Stimulated activated CD8-positive, alpha-beta memory T cell treated with anti-CD3 and anti-CD28 coated beads, Interleukin-12 subunit alpha, Interleukin-12 subunit beta, amount 100 ng/mL, for 4 hours (primary cell): ENCODE measurements at places on chromosomes 1 and 21.

DNA sequence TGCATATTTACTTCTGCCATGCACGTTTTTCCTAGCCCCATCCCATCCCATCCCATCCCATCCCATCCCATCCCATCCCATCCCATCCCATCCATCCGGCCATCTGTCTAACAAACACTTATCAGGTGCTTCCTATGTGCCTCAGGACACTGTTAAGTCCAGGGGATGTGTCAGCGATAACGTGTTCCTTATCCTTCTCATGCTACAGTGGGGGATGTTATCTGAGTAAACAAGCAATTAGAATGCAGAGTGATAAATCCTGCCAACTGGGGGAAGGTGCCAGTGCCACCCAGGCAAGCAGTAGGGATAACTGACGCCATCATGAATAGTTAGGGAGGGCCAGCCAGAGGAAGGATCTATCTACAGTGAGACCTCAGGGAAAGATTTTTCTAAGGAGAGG is 304.2 kb downstream of the CAMTA1 start:
- DNase-seq: no peak

DNA sequence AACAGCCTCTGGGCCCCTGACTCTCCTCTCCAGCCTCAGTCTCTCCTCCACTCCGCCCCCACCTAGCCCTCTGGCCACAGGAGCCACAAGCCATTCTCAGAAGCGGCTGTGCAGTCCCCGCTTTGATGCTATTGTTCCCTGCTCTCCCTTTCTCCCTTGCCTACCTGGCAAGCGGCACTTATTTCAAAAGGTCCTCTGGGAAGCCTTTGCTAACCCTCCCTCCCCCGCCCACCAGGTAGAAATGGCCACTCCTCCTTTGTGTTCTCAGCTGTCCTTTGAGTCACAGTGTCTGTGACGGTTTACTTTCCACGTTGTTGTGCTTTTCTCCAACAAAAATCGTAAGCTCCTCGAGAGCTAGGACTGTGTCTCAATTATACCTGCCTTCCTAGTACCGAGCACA is 338.4 kb upstream of the PROX1 start:
- DNase-seq: no peak

GRCh38 chr1:100422065-100422464 is 69.8 kb downstream of the CDC14A start:
- DNase-seq: no peak

- DNase-seq: no peak
These were observed 1.1 kb upstream of the B3GALT5 start for GRCh38 chr21:39611551-39612190.

GRCh38 chr1:121594096-121594495 is 409.3 kb downstream of the SRGAP2C start:
- DNase-seq: no peak

- no peak for DNase-seq
These were observed 60.4 kb upstream of the ATP1A1 start for GRCh38 chr1:116312681-116313069.

DNA sequence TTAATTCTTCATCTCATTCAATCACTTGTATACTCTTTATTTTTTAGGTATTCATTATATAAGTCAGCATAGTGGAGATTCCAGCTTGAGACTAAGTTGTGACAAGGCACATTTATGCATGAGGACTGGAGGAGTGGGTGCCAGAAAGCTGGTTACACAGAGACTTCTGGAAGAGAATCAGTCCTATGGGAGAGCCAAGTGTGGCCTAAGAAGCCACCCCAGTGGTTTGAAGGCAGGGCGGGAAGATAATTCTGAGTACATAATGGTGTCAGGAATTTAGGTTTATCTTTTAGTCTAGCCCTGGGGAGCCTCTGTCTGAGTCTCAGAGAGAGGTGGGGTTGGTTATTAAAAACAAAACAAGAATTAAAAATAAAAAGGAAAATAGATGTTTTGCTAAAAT is 83.0 kb downstream of the SPAG17 start:
- DNase-seq: no peak

DNA sequence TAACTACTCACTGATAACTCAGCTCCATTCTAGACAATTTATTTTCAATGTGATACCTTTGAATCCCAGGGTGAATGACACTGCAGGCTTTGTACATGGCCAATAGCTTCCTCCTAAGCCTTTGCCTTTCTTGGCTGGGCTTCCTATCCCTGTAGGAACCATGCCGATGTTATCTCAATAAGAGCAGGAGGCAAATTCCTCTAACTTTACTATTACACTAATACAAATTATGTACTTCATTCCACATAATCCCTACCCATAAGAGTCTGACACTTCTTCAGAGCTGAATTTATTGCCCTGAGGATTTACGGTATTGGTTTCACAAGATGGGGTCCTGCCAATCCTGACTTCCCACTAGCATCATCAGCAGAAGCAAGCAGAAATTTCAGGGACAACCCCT is 14.0 kb downstream of the TGFBR3 start:
- no peak for DNase-seq

DNA sequence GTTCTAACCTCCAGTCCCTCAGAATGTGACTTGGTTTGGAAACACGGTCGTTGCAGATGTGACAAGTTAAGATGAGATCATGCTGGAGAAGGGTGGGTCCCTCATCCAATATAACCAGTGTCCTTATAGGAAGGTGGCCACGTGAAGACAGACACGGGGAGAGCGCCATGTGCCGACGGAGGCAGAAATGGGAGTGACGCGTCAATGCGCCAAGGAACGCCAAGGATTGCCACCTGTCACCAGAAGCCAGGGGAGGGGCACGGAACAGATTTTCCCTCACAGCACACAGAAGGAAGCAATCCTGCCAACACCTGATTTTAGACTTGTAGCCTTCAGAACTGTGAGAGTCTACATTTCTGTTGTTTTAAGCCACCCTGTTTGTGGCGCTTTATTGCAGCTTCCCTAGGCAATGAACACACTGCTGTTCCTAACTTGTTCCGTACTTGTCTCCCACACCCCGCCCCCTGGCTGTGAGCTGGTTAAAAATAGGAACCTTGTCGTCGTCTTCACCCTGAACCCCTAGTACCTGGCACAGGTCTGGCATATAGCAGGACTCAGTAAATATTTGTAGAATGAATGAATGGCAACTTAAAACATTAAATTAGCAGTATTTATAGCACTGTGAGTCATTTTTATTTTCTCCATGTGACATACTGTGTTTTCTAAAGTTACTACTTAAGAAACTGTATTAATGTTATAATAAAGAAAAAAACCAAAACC is 14.2 kb downstream of the RIMS3 start:
- no peak for DNase-seq

- DNase-seq: no peak
These were observed 49.6 kb downstream of the LRRC71 start for GRCh38 chr1:156970017-156970416.

- no peak for DNase-seq
These were observed 122.7 kb downstream of the LMO4 start for GRCh38 chr1:87451229-87451920.

DNA sequence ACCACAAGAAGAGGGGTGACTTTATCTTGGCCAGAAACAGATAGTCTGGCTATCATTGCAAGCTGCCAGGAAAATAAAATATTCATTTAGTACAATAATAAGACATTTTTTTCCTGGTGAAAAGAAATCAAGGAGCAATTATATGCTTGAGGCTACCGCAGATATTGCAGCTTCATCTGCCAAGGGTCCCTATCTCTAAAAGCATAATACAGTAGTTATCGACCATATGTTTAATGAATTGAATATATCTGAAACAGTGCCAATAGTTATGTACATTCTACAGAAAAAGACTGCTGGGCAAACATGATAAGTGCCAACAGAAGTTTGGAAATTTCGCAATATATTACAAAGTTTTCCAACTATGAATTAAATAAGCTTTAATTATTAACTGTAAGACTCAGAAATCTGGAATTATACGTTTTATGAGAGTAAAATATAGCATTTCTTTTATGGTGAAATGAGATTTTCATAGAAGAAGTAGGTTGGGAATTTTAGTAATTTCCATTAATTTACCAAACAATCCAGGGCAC is 561.1 kb upstream of the ZP4 start:
- no peak for DNase-seq

DNA sequence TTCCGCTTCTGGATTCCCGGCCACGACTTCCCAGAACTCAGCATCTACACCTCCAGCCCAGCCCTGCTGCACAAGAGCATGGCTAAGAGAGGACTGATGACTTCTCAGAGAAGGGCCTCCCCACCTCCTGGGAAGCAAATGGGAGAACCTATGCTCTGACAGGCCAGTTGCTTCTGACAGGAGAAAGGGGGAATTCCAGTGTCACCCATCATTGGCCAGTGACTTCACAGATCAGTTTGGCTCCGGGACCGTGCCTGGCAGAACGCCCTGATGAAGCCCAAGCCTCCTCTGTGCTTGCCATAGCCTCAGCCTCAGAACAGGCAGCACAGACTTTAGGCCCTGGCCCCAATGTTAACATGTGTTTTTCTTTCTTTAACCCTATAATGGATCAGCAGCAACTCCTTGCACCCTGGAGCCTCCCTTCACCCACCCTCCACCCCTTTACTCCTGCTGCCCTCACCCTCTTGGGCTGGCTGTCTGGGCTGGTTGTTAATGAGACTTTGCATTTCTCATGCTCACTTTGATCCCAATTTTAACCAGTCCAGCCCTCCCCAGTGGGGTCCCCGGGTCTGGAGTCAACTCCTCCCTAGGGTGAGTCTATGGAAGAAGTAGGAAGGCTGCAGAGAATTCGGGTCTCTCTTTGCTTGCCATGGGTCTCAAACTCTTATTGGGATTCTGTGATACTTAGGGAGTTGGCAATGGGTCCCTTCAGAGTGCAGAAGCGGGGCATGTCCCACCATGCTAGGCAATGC is 42.7 kb upstream of the SLC30A1 start:
- DNase-seq: no peak

GRCh38 chr21:29851611-29852010 is 88.2 kb downstream of the GRIK1 start:
- DNase-seq: no peak

- DNase-seq: no peak
These were observed 2.1 kb downstream of the TTC22 start for GRCh38 chr1:54798769-54799641.

DNA sequence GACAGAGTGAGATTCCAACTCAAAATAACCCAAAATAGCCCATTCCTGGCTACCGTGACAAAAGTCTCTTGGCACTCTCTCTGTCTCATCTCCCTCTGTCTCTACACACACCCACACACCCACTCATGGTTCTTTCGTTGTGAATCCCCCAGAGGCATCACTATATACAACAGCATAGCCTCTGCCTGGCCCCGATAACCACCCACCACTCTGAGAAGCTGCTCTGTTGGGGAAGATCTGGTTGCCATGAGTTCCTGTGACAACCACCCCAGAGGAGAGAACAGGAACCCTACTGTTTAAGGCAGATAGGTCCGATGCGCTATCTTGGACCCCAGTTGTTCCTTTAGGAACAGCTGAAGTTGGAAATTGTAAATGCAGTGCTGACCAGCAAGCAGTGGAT is 70.4 kb upstream of the LYST start:
- DNase-seq: no peak

GRCh38 chr1:4851385-4852065 is 197.1 kb downstream of the AJAP1 start:
- no peak for DNase-seq

DNA sequence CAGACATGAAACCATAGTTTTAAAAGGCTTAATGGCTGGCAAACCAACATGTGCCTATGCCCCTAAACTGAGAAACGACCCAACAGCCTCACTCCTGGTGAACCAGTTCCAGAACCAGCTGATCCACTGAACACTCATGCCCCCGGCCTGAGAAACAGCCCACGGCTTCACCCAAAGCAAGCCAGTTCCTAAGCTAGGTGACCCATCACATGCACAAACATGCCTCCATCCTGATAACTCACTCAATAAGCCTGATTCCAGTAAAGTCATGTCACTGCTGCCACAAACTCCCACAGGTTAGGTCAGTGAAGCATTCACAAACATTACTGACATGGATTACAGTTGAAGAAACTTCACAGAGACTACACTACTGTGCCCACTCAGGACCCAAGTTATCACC is 161.6 kb downstream of the USH2A start:
- no peak for DNase-seq

DNA sequence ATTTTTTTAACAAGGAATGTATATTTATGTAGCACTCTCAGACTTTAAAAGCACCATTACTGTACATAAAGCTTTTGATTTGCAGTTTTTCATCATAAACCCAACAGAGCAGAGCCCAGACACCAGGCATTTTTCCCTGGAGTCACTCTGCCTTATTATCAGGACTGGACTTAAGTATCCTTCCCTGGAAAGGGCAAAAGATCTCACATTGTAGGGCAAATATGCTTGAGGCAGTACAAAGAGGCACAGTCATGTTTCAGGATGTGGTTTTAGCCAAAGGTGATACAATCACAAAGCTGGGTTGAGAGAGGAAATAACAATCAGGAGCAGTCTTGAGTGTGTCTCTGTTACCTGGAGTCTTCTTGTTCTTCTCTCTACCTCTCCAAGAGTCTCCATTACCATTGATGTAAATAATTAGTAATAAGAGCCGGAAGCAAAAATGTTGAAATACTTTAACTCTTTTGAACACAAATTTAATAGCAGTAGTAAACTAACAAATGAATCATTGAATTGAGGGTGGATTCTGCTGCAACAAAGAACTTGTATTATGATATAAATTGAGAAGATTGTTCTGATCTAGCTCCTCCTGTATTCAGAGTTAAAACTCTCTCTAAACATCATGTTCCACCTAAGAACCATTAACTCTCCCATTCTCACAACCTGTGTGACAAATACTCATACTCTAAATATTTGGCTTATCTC is 160.5 kb downstream of the LTN1 start:
- no peak for DNase-seq
